SHP77 (cell line): ENCODE measurements at places on chromosomes 4 and X.

DNA sequence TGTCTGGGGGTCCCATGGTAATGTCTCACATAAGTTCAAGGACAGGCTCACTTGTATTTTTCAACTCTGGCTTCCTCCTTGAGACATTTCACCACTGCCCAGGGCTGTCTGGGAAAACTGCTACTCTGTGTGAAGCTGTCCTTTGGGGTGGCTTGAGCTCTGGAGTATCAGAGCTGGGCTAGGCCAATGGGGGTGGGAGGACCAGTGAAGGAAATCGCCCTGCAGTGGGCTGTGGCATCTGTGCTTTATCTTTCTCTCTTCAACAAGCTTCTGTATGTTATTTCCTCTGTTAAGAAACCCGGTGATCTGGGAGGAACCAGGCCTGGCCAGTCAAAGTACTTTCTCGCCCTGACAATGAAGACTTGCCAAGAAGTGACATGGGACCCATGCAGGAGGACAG, 87.4 kb downstream of the SMIM20 start:
- no peak for DNase-seq

GRCh38 chr4:158529505-158529904, 7.8 kb downstream of the RXFP1 start:
- DNase-seq: no peak

GRCh38 chr4:112647785-112648184, 10.8 kb downstream of the LARP7 start:
- DNase-seq: no peak

- DNase-seq: no peak
Observed at GRCh38 chr4:55485821-55486220, 60.9 kb downstream of the CLOCK start.

GRCh38 chrX:77595848-77596247, 148.7 kb downstream of the FGF16 start:
- DNase-seq: no peak

- DNase-seq: no peak
Observed at GRCh38 chr4:155371432-155372043, 5.2 kb downstream of the MAP9 start.

- DNase-seq: no peak
Observed at GRCh38 chrX:145484740-145485139, 237.4 kb downstream of the SPANXN1 start.

GRCh38 chr4:152973629-152974467, 37.7 kb downstream of the FHDC1 start:
- no peak for DNase-seq

- DNase-seq: no peak
Observed at GRCh38 chrX:41289095-41289494, 44.9 kb upstream of the DDX3X start.

DNA sequence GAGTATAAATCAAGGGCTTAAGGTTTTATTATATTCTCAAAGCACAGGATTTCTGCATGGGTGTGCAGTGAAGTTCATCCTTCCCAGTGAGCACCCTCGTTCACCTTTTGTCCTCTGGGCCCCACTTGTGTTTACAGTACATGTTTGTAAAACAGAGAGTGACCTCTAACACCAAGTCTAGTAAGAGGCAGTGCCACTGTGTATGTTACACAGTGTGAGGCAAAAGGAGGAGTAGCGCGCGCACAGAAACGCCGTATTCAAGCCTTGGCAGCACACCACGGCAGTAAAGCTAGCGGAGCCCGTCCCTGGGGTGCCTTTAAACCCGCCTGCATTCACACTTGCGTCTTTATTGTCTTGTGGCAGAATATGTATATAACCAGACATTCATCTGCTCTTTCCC, 51.9 kb downstream of the CCNI start:
- no peak for DNase-seq

DNA sequence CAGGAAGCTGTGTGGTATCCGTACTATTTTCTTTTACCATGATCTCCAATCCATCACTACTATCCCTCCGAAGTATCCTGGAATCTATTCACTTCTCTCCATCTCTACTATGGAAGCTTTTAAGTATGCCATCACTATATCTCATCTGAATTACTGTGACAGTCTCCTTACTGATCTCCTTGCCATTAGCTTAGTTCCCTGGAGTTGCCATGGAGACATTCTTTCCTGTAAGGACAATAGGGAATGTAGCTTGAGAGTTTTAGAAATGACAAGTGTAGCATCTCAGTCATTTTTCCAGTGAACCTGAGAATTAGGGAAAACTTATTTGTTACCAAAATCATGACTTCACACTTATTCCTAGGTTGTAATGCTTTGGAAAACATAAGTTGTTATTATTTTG, 86.3 kb downstream of the HPGD start:
- DNase-seq: no peak

DNA sequence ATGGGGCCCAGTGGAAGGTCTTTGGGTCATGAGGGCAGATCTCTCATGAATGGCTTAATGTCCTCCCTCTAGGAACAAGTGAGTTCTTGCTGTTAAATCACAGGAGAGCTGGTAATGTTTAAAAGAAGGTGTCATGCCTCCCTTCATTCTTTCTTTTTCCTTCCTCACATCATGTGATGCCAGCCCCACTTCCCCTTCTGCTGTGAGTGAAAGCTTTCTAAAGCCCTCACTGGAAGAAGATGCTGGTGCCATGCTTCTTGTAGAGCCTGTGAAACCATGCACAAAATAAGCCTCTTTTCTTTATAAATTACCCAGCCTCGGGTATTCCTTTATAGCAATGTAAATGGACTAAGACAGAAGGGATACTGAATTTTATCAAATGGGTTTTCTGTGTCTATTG, 66.1 kb upstream of the ZNF827 start:
- DNase-seq: no peak

DNA sequence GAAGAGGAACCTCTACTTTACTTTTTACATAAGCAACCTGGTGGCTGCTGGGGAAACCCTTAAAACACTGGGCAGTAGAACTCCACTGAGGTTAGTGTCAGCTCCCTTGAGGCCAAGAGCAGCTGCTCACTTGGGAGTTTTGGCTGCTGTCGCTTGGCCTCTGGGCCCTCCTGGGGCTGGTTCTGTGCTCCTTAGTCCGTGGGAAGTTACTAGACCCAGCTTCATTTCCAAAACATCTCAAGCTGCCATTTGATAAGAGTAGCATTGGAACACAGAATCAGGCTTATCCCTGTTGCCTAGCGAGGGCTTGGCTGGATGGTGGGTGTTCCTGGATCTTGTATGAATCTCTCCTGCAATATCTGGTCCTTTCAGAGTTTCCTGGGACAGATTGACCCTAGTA, 26.1 kb downstream of the RNF4 start:
- DNase-seq: no peak

DNA sequence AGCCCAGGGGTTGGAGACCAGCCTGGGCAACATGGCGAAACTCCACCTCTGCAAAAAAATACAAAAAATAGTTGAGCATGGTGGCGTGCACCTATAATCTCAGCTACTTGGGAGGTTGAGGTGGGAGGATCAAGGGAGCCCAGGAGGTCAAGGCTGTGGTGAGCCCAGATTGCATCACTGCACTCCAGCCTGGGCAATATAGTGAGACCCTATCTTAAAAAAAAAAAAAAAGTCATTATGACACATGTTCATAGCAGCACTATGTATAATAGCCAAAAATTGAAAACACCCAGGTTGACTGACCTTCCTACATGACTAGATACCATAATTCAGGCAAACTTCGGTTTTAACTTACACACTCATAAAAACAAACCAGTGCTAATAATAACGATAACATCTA, 90.8 kb upstream of the RBPJ start:
- DNase-seq: no peak

GRCh38 chr4:16222957-16223527, 3.2 kb downstream of the TAPT1 start:
- no peak for DNase-seq

- no peak for DNase-seq
Observed at GRCh38 chr4:184274286-184274951, 56.7 kb upstream of the ENPP6 start.

- DNase-seq: no peak
Observed at GRCh38 chr4:188552741-188553275, 413.6 kb downstream of the TRIML1 start.

GRCh38 chr4:100379583-100380105, 138.2 kb downstream of the EMCN start:
- no peak for DNase-seq

GRCh38 chr4:181890031-181890430, 353.2 kb upstream of the TENM3 start:
- DNase-seq: no peak

DNA sequence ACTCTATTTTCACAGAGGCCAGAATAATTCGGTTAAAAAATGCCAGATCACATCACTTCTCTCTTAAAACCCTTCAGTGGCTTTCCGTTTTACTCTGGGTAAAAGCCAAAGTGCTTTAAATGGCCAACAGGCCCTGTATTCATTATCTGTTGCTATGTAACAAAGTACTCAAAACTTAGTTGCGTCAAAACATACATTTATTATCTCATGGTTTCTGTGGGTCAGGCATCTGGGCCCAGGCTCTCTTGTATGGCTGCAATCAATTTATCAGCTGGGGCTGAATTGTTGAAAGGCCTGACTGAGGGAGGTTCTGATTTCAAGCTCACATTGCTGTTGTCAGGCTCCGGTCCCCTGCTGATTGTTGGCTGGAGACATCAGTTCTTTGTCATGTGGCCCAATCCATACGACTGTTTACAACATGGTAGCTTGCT, 72.7 kb upstream of the H2AZ1 start:
- no peak for DNase-seq

DNA sequence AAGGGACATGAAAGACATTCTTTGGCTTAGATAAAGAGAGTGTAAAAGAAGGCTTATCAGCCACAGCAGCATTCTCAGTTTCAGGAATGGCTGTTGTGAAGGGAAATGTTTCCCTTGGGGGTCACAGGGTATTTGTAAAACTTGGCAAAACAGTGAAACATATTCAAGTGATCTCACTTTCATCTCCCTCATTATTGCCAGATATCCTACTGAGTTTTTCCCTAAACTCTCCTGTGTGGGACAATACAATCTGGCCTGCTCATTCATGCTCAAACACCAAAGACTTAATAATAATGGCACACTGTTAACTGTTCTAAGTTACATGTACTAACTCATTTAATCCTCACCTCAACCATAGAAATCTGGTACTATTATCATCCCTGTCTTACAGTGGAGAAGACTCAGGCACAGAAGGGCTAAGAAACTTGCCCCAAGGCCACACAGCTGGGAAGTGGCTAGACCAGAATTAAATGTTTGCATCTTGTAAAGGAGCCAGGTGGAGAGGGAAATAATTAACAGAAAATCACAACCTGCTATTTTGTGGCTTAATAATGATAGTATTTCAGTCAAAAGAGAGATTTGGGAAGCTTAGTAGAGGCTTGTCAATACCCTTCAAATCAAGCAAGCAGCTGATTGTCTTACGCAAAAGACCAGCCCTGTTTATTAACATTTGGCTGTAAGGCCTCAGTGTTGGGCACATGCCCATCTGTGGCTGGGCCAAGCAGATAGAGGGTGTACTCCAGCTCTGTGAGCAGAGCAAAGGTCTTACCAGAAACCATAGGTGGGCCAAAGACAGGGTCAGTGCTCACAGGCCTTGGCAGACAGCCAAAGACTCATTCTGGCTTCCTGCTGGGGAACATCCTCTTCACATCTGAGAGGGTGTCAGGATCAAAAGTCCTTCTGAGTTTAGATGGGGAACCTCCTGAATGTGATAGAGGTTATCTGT, 17.3 kb downstream of the SMPX start:
- no peak for DNase-seq

DNA sequence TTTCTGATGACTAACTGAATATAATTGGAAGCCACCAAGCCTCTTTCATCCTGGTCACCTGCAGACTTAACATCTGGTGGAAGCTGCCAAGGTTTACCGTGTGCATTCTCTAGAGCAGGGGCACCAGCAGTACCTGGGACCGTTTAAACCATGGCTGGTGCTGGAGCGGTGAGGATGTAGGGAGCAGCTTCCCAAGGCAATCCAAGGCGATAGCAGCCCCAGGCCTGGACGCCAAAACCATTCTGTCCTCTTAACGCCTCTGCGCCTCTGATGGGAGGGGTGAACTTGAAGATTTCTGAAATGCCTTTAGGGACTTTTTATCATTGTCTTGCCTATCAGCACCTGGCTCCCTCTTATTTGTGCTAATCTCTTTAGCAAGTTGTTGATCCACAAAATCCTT, 37.3 kb upstream of the SPANXN2 start:
- DNase-seq: no peak

DNA sequence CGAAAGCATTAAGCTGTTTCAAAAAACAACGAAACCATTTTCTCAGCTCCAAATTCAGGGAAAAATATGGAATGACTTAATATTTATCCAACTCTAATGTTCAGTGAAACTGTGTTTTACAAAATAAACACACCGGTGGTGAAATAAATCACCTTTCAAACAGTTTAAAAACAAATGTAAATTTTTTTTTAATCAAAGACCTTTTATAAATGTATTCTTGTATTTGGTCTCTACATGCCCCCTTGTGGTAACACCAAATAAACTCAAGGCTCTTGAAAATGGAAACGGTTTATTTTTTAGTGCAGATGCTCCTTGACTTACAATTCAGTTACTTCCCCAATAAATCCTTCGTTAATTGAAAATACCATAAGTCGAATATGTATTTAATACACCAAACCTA, 45.8 kb upstream of the ITM2A start:
- DNase-seq: peak; percentile 0

GRCh38 chr4:32133141-32133540, 1413.0 kb downstream of the PCDH7 start:
- DNase-seq: no peak

DNA sequence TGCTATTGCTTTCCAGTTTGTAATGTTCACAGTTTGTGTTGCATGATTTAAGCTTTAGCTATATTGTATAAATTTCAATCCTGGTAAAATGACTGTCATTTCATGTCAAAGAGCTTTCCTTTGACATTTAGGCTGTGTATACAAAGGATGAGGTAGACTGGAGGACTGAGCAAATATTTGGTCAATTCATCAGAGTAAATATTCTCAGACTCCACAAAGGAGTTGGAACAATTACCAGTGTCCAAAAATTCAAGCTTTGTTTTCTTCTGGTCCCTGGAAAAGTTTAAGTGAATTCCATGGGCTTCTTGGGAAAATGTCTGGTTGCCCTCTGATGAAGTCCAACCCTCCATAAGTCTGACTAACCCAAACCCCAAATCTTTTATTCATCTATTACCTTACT, 682.4 kb downstream of the DACH2 start:
- peak; percentile 31 for DNase-seq
